ENCODE measurements at places on chromosomes 13 and 19.

GRCh38 chr13:35978607-35979316, 152.4 kb downstream of the DCLK1 start:
- DNase-seq, result no peak

DNA sequence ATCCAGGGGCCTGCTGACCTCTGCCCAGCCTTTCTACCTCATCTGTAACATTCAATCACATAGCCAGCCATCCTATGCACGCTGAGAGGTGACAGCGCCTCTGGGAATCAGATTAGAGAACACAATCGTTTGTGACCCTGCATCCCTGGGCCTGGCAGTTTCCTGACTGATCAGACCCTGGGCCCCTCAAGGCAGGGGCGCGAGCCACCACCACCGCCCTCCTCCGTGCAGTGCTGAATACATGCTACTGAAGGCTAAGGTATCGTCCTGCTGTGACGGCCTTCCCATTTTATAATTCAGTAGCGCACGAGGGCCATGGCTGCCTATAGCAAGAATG, 1.3 kb downstream of the TMTC4 start:
- no peak for DNase-seq

GRCh38 chr13:97221466-97221865, 667 bp upstream of the MBNL2 start:
- DNase-seq, result no peak

DNA sequence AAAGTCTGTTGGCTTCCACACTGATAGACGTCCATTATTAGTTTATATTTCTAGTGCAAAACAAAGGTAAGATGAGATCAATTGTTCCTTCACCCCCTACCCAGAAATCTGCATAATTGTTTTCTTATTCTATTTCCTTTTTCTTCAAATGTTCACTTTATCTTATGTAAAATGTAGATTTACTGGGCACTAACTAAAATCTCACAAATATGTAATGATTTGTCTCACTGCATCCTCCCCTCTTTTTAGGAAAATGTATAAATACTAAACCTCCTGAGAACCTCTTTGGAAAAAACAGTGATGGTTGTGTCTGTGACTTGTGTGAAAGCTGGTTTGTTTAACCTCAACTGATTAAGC, 1377.2 kb upstream of the MIR17HG start:
- no peak for DNase-seq

- DNase-seq, result no peak
Measured at GRCh38 chr13:43935878-43936277, 56.2 kb downstream of the LACC1 start.

GRCh38 chr13:32056316-32056715, 24.7 kb downstream of the FRY start:
- no peak for DNase-seq

GRCh38 chr19:7482584-7483439, 6.0 kb downstream of the PEX11G start:
- DNase-seq, result no peak

GRCh38 chr19:10339380-10339960, at the start of gene ICAM3:
ICAM3 (minus strand) TSS chr19:10339624; CDS start chr19:10339614, 10 bp downstream.
- DNase-seq, result peak; percentile 40

DNA sequence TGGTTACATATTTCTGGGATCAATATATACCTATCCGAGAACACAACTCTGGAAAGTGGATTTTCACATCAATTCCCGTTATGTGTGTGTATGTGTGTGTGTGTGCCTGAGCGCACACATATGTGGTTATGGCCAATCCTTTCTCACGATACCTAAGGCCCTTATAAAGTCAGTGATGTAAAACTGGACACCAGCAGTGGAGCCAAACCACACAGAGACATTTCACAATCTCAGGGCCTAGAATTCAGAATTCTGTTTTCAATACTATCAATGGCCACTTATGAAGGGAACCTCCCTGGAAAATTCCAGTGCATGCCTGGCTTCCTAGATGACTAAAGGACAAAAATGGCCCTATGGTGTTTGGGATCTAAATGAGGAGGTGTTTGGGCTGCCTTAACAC, 187.3 kb upstream of the UBL3 start:
- no peak for DNase-seq

GRCh38 chr13:39684531-39685137, 29.2 kb downstream of the COG6 start:
- DNase-seq, result no peak

- no peak for DNase-seq
Measured at GRCh38 chr19:49565261-49565660, 15.1 kb downstream of the NOSIP start.

GRCh38 chr19:47609906-47610894, 1.3 kb downstream of the BICRA start:
- DNase-seq, result peak; percentile 18

DNA sequence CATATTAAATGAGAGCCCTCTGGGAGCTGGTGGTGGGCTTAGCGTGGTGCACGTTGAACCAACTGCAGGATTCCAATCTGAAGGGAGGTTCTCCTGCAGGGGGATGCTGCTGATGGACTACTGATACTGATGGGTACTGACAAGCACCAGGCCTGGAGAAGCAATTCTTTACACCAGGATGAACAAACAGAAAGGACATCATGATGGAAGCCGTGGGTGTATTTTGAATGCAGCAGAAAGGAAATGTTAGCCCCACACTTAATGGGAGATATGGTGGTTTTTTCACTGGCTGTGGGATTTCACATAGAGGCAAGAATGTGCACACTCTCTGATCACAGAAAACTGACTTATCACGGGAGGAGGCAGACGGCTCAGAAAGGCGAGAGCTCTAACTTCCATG, 299.7 kb downstream of the TEX29 start:
- no peak for DNase-seq

DNA sequence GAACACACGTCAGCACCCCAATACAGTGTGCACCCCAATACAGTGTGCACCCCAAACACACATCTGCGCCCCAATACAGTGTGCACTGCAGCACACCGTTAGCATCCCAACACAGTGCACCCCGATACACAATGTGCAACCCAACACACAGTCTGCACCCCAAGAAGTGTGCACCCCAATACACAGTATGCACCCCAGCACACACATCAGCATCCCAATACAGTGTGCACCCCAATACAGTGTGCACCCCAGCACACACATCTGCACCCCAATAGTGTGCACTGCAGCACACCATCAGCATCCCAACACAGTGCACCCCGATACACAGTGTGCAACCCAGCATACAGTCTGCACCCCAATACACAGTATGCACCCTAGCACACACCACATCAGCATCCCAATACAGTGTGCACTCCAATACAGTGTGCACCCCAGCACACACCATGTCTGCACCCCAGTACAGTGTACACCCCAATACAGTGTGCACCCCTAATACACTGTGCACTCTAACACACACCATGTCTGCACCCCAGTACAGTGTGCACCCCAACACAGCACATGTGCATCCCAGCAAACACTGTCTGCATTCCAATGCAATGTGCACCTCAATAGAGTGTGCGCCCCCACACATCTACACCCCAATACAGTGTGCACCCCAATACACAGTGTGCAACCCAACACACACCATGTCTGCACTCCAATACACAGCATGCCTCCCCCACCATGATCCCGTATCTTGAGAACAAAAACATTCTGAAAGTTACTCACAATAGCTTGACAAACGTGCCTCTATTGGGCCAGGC, 855 bp upstream of the CARS2 start:
- DNase-seq, result no peak

- no peak for DNase-seq
Measured at GRCh38 chr13:66950666-66951065, 279.5 kb downstream of the PCDH9 start.

DNA sequence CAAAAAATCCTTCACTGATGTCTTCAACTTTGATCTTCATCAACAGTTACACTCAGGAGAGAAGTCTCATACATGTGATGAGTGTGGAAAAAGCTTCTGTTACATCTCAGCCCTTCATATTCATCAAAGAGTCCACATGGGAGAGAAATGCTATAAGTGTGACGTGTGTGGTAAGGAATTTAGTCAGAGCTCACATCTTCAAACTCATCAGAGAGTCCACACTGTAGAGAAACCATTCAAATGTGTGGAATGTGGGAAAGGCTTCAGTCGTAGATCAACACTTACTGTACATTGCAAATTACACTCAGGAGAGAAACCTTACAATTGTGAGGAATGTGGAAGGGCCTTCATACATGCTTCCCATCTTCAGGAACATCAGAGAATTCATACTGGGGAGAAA, 8.4 kb upstream of the ZNF226 start:
- DNase-seq, result no peak

- no peak for DNase-seq
Measured at GRCh38 chr19:6248844-6249243, 30.9 kb downstream of the MLLT1 start.

- peak; percentile 44 for DNase-seq
Measured at GRCh38 chr19:47427241-47428176, 8.2 kb upstream of the MEIS3 start.

DNA sequence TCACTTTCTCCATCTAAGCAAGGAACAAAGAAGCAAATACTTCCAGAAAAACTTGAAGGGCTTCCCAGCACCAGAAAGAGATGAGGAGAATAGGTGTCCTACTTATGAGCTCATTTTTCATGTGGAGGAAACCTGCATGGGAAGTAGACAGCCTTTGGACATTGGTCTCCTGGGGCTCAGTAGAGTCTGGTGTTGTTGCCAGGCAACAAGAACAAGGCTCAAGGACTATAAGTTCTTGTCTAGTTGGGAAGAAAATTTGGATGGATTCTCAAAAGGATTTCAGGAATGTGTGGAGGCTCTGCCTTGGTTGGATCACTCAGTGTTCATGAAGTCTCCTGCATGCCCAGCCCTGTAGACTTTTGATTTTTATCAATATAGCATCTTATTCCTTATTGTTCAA, 84.5 kb downstream of the MBNL2 start:
- DNase-seq, result no peak

GRCh38 chr13:28718196-28718542, 601 bp downstream of the SLC46A3 start:
- no peak for DNase-seq

- DNase-seq, result no peak
Measured at GRCh38 chr13:81551036-81551435, 1210.1 kb upstream of the SPRY2 start.

- DNase-seq, result no peak
Measured at GRCh38 chr13:100887729-100888151, 213.1 kb upstream of the TMTC4 start.

- no peak for DNase-seq
Measured at GRCh38 chr13:34006011-34006410, 188.1 kb downstream of the RFC3 start.

DNA sequence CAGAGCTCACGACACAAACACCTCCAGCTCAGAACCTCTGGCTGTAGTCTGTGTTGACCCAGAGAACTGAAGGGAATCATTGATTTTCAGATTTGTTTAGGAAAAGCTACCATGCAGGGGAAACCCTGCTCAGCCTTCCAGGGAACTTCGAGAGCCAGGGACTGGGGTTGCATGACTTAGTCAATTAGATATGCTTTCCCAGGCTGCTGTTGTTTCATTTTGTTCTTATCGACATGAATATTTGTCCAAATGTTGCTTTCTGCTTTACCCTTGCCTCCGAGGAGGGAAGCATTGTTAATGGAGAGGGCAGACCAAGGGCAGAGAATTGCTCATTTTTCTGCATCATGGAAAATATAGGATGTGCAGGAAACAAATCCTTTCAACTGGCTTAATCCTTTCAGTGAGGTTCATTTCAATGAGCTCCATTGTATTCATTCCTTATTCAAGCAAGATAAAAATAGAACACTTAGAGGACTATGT, 82.5 kb downstream of the KLF5 start:
- DNase-seq, result no peak

- peak; percentile 30 for DNase-seq
Measured at GRCh38 chr13:25874907-25875306, 176.9 kb downstream of the SHISA2 start.

GRCh38 chr13:41554180-41554579, 96.8 kb downstream of the RGCC start:
- DNase-seq, result no peak

- DNase-seq, result no peak
Measured at GRCh38 chr19:45474606-45475521, 7.1 kb downstream of the FOSB start.

GRCh38 chr19:48715681-48716171, 3.8 kb downstream of the MAMSTR start:
- DNase-seq, result no peak

GRCh38 chr19:1944088-1944915, 3.3 kb downstream of the CSNK1G2 start:
- DNase-seq, result no peak

GRCh38 chr19:55165952-55166529, 372 bp downstream of the DNAAF3 start:
- DNase-seq, result peak; percentile 16

GRCh38 chr19:48543121-48543710, 8.8 kb upstream of the SULT2B1 start:
- DNase-seq, result no peak

DNA sequence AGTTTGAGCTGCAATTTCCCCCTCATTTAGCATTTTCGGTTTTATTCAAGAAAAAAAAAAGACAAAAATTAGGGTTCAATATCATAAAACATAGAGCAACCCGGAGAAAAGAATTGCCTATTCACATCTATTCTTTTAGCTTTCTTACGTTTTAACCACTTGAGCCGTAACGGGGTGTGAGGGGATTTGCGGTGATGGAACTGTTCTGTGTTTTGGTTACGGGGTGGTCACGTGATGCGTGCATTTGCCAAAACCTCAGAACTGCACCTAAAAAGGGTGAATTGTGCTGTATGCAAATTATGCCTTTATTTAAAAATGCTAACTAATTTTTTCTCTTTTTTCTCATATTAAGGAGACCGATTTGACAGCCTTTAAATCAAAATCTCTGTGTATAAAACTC, 22.1 kb downstream of the CLEC11A start:
- no peak for DNase-seq

GRCh38 chr19:58509731-58510083, 2.1 kb downstream of the SLC27A5 start:
- DNase-seq, result no peak

DNA sequence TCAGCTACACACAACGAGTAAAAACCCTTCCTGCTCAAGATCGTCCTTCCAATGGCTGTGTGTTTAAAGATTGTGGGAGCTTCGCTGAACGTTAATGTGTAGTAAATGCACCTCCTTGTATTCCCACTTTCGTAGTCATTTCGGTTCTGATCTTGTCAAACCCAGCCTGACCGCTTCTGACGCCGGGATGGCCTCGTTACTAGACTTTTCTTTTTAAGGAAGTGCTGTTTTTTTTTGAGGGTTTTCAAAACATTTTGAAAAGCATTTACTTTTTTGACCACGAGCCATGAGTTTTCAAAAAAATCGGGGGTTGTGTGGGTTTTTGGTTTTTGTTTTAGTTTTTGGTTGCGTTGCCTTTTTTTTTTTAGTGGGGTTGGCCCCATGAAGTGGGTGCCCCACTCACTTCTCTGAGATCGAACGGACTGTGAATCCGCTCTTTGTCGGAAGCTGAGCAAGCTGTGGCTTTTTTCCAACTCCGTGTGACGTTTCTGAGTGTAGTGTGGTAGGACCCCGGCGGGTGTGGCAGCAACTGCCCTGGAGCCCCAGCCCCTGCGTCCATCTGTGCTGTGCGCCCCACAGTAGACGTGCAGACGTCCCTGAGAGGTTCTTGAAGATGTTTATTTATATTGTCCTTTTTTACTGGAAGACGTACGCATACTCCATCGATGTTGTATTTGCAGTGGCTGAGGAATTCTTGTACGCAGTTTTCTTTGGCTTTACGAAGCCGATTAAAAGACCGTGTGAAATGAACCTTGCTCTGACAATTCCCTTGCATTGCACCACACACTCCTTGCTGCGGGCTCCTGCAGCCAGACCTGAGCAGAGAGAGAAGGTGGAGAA, 2.7 kb upstream of the FAM174C start:
- DNase-seq, result no peak

- no peak for DNase-seq
Measured at GRCh38 chr13:49649244-49649962, 21.1 kb downstream of the ARL11 start.

- DNase-seq, result no peak
Measured at GRCh38 chr13:23427342-23427843, 6.1 kb downstream of the SACS start.

GRCh38 chr13:53411463-53411862, 382.9 kb downstream of the OLFM4 start:
- DNase-seq, result no peak
